AG04450 (cell line): ENCODE measurements at places on chromosomes 16 and 17.

- peak; percentile 21 for DNase-seq
Measured at GRCh38 chr17:40399185-40399584, 18.5 kb downstream of the TOP2A start.

DNA sequence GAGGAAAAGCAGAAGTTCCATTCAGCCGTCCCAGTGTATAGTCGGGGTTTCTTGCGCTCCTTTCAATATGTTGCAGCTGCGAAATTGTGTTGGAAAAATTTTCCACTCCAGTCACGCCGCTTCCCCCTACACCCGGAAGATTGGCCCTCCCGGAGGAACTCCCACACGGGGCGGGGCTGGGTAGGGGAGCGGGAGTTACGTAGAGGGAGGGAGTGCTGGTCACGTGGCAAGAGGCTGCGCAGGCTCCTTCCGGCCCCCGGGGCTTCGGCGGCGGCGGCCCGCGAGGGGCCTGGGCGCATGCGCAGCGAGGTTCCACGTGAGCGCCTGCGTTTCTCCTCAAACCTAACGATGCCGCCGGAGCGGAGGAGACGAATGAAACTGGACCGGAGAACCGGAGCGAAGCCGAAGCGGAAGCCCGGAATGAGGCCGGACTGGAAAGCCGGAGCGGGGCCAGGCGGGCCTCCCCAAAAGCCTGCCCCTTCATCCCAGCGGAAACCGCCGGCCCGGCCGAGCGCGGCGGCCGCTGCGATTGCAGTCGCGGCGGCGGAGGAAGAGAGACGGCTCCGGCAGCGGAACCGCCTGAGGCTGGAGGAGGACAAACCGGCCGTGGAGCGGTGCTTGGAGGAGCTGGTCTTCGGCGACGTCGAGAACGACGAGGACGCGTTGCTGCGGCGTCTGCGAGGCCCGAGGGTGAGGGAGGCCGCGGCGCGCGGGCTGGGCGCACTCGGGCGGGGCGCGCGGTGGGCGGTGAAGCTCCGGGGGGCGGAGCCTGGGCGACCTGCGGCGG is at the start of gene UTP18:
UTP18 (plus strand) TSS at position 310 of the 787 bp plus-strand sequence; CDS start at position 349, 39 bp downstream.
- DNase-seq: peak; percentile 95

DNA sequence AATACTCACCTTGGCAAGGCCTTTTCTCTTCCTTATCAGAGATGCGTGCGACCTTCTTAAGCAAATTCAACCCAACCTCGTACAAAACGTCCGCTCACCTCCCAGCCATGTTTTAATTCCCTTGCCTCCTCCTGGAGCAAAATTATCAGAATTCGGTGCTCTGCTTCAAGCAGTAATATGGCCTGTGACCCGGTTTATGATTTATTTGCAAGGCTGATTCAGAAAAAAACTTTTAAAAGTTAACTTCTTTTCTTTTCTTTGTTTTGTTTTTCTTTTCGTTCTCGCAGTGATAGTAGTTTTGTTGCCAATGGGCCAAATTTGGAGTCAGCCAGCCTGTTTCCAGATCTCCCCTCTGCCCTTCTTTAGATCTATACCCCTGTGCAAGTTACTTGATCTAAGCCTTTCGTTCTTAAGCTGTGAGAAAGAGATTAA is at the start of gene PHLPP2:
PHLPP2 (minus strand) TSS at position 382 of the 432 bp plus-strand sequence. CDS start 9,906 bp downstream, outside the sequence.
- DNase-seq: no peak

DNA sequence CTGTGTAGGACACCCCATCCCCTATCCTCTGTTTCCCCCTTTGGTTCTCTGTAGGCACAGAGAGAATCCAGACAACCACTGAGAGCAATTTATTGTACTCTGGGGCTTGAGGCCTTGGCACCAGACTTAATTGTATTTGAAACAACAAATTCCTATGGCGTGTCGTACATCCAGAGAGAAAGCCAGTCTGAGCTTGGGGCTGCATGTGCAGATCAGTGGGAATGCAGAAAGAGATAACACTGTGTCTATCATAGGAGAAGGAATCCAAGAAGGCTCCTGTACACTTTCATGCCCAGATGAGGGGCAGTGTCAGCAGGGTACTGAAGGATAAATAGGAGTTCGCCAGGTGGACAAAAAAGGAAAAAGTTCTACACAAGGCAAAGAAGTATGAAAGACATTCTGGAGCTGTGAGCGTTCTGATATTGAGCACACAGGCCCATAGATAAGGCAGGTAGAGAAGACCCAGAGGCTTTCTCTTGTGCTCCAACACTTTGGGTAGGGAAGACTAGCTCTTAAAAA is 22.0 kb upstream of the IL4R start:
- no peak for DNase-seq

- no peak for DNase-seq
Measured at GRCh38 chr16:31395647-31396046, 2.5 kb downstream of the ITGAD start.

DNA sequence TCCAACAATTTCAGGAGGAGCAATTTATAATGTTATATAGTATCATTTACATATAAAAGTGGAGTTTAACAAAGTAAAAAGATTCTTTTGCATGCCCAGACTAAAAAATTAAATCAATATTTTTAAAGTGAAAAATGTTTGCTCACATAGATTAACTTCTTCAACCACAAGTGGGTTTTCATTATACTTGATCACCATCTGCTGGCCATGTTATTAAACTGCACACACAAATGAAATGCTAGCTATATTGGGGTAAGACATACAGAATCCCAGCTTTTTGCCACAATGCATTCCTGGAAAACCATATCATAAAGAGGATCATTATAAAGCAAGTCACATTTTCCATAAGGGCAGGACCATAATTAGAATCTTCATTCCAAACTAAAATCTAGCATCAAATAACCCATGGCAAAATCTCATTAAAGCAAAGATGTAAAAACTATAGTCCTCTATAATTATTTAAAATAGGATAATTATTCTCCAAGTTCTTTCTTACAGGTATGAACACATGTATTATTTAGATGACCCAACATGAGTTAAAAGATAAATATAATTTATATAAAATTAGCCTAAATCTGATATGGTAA is 26.3 kb downstream of the CEP112 start:
- peak; percentile 32 for DNase-seq

DNA sequence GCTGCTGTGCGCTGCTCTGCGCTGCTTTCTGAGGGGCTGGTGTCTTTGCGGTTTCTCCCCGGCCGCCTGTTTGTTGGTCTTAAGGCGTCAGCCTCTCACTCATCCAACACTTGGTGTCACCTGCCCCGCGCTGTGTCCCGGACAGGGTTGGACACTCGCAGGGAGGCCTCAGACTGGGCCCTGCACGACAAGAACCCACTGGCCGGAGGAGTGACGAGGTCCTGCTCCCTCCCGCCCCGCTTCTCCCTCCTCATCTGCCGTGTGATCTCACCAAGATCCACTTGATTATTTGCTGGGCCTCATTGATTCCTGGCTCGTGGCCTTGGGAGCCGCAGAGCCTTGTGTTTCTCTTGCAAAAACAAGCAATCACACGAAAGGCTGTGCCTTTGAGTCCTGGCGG is 56.6 kb downstream of the PRMT7 start:
- DNase-seq: no peak

DNA sequence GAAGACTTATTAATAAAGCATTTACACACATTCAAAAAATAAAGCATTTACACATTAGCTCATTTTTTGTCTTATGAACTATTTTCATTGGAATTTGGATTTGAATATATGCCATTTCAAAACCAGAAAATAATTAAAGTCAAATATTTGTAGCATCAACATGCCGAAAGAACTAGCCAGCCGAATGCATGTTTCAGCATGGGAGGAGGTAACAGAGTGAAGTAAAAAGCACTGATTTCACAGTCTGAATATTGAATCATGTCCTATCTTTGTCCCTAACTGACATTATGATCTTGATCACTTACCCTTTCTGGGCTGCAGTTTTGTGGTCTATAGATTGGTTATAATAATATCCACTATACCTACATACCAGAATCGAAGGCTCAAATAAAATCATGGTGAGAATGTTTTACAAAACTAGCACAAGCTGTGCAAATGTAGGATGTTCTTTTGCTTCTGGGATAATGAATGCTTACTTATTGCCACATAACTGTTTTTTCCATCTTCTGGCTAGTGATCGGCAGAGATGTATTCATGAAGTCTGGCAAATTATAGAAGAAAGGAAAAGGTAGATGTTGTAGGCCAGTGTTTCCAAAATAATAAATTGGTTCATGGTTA is 84.7 kb downstream of the TUBD1 start:
- DNase-seq: no peak

DNA sequence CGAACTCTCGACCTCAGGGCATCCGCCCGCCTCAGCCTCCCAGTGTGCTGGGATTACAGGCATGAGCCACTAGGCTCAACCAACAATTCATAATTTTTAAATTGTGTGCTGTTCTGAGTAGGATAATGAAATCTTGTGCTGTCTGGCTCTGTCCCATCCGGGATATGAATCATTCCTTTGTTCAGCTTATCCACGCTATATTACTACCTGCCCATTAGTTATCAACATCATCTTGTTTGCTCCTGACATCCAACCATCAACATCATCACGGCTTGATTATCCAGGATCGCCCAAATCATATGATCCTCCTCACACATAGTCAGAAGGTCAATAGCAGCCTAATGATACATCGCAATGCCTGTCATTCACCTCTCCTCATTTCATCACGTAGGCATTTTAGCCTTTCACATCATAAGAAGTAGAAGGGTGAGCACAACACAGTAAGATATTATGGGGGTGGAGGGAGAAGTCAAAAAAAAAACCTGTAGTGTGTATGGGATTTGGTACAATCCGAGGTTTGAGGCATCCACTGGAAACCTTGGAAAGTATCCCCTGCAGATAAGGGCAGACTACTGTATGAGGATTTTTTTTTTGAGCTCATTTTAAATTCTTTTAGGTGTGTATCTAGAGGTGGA is 77.0 kb upstream of the SIAH1 start:
- DNase-seq: no peak

DNA sequence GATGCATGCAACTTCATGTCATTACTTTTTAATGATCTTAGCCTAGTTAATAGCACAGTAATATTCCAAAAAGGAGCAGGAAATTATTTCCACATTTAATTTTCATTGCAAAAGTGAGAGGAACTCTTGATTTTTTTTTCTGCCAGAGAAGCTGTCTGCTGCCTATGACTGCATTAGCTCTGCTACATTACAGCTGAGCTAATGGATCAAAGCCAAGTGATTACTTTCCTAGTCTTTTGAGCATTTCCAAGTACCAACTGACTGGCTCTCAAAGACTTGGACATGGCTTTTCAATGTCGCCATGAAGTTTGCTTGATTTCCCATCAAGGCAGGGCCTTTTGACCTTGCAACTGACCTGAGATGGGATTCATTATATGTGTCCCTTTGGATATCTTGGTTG is 356.6 kb upstream of the XYLT1 start:
- no peak for DNase-seq

DNA sequence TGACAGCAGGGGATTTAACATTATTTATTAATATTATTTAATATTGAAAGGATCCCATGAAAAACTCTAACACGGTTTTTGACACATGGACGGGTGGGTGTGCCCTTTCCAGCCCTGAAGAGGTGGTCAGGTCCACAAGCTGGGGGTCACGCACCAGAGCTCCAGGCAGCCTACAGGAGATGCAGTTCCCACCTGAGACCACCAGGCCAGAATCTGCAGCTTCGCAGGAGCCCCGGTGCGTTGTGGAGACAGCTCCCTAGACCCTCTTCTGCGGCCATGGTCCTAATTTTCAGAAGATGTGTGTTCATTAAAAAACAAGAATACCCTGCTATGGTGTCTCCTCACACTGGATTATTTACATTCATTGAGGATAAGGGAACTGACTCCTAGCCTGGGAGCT is 331.1 kb downstream of the C16orf95 start:
- no peak for DNase-seq

DNA sequence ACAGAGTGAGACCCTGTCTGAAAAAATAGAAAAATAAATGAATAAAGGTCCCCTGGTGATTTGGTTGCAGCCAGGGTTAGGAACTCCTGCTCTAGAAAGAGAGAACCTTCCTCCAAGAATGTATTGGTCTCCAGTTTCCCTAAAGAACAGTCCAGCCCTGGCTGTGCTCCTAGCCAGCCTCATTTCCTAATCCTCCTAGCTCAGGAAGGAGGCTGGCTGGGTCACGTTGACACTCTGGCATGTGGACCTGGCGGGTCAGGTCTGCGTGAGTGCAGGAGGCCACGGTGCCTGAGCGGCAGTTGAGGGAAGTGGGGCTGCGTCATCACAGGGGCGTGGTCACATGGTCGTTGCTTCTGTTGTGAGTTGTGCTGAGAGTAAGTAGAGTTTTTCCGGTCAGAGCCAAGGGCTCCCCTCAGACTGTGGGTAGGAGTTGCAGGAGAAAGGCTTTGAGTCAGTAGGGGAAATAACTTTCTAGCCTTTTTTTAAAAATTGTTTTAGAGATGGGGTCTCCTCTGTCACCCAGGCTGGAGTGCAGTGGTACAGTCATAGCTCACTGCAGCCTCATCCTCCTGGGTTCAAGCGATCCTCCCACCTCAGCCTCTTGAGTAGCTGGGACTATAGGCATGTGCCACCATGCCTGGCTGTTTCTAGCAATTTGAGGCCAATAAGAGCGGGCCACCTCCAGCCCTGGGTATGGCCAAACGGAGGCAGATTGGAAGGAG is 194.0 kb upstream of the CIBAR2 start:
- DNase-seq: peak; percentile 32

DNA sequence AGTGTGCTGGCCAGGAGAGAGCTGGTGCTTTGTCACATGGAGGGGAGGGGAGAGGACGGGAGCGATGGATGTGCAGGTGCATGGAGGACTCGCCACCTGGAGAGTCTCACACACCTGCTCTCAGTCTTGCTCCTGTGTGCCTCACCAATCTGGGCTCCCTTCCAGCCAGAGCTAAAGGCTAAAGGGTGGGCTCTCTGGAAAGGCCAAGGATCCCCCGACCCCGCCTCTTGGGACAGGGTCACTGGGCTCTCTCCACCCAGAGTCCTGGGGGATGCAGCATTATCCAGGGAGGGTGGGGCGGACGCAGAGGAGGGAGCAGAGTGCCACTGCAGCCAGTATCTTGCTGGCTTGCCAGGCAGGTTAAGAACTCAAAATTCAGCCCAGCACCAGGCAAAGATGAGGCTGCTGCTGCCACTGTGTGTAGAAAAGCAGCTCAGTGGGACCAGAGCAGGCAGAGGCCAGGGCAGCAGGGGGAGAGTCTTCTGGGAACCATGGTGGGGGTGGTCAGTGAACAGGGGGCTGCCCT is 5.4 kb upstream of the STAT5B start:
- no peak for DNase-seq

DNA sequence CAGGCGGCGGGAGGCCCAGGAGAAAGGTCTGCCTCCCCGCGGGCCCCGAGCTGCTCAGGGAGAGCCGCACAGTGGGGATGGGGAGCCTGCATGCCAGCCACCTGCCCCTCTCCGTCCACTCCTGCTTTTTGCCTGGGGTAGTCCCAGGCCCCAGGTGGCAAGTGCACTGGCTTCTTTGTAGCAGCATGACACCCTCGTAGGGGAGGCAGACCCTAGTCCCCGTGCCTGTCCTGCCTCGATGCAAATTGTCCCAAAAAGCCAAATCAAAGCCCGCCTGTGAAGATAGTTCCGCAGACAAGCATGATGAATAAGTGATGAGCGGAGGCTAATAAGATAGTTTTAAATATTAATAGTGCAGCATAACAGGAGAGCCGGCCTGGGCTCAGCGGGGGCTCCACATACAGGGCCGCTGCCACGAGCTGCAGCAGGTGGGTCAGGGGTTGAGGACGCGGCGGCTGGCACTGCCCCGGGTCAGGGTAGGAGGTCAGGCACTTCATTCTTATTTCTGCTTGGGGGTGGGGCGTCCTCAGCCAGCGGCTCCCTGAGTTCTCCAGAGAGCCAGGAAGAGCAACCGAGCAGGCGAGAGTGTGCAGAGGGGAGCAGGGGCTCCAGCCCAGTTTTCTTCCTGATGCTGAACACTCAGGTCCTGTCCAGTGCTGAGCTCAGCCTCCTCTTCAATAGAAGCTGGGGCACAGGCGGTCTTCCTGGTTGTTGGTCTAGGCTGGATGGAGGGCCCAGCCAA is 26.8 kb downstream of the GINS2 start:
- DNase-seq: no peak

GRCh38 chr16:21128991-21129390 is 21.7 kb downstream of the DNAH3 start:
- DNase-seq: no peak
